ENCODE measurements at places on chromosomes 5 and 9.

DNA sequence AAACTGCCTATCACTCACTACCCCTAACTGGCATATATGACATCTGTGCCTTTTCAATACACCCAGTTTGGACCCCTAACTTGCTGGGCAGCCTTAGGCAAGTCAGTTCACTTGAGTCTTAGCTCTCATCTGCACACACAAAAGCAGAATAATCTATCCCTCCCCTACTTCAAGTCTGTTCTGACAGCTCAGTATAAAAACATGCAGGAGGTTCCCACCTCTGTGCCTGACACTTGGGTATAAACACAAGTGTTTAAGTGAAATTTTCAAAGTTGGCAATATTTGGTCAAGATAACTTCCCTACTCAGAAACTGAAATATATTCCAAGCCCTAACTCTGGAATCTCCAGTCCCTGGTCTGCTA is 12.6 kb downstream of the HNRNPH1 start:
- DNase-seq, result no peak

GRCh38 chr9:137349471-137350033 is 47.5 kb upstream of the NRARP start:
- DNase-seq, result no peak

DNA sequence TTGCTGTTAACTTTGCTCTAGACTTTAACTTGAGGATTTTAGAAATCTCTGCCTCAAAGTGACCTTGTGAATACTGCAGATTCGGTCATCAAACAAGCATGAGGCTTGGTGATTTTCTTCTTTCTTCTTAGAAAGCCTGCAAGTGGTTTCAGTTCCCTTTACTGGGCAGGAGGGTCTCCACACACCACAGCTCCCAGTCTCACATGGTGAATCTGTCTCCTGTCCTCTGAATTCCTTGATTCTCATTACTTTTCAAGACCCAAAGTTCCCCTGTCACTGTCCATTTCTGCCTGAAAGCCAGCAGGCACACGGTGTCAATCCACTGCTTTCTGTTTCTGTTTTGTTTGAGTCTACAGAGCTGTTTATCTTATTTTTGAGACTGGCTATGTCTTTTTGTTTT is 14.1 kb downstream of the HSPB3 start:
- no peak for DNase-seq

- DNase-seq, result no peak
Observed at GRCh38 chr5:32745317-32745716, 34.2 kb downstream of the NPR3 start.

DNA sequence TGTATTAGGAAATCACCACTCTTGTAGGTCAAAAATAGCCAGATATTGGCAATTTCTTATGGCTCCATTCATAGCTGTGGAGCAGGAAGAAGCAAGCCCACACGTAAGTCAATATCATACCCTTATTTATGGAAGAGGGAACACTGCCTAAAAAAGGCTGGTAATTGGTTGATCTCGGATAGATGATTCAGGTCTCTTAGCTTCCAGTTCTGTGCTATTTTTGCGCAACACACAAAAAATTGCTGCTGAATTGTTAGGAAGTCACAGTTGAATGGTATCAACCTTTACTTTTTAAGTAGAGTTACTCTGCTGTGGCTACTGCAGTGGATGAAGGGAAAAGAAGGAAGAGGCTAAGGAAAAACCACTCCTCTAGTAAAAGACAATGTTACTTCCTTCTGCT is 168.8 kb downstream of the ARHGAP26 start:
- DNase-seq, result no peak

DNA sequence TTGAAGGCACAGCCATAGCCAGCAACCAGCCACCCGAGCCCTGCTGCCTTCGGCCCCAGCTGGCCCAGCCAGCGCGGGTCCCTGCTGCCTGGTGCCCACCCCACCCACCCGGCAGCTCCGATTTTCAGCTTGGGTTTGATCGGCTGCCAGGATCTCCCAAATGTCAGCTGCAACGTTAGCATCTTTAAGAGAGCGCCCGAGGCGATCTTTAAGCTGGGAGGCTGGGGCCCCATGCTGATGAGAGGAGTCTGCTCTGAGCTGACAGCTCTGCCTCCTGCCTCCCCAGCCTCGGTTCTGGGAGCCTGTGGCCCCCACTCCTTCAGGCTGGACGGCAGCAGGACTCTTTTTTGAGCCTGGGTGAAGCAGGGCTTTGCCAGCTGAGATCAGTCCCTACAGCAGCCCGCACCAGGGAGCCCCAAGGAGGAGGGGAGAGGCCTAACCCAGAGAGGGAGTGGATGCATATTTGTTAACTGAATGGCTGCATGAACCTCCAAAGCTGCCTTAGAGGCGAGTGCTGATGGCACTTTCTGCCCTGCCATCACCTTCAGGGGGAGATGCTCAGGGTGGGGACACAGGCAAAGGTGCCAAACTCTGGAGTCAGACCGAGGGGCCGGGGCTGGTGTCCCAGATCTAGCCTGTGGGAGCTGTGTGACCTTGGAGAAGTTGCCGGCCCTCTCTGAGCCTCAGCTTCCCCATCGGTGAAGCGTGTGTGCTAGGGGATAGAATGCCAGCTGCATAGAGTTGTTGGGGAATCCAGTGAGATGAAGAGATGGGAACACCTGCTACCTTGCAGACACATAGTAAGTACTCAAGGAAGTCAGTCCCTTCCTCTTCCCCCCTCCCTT is 165.5 kb downstream of the C9orf50 start:
- DNase-seq, result no peak

DNA sequence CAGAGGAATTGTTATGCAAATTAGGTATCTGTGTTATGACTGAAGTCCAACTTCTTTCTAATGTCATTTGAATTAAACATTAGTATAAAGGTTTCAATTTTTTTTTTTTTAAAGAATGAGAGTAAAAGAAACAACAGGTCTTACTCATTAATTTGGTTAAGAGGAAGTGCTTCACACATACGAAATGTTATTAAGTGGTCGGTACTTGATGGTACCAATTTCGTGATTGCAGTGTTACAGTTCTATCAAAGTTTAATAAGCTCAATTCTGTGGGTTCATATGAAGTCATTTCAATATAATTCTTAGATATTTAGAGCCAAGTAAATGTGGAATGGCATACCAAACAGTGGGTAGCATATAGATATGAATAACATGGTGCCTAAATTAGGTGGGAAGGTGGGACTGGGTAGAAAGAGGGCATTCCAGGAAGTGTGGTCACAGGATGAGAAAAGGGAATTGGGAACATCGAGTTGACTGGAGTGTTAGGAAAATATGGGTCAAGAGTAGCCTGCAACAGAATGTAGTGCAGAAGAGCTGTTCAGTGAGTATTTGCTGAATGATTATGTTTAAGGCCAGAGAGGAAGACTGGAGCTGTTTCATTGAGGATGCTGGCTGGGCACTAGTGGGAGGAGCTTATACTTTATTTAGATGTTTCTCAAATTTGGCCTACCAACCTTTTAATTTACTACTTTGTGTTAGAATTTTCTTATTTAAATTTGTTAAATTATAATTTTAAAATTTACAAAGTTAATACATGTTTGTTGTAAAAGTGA is 34.1 kb upstream of the DHFR start:
- no peak for DNase-seq

DNA sequence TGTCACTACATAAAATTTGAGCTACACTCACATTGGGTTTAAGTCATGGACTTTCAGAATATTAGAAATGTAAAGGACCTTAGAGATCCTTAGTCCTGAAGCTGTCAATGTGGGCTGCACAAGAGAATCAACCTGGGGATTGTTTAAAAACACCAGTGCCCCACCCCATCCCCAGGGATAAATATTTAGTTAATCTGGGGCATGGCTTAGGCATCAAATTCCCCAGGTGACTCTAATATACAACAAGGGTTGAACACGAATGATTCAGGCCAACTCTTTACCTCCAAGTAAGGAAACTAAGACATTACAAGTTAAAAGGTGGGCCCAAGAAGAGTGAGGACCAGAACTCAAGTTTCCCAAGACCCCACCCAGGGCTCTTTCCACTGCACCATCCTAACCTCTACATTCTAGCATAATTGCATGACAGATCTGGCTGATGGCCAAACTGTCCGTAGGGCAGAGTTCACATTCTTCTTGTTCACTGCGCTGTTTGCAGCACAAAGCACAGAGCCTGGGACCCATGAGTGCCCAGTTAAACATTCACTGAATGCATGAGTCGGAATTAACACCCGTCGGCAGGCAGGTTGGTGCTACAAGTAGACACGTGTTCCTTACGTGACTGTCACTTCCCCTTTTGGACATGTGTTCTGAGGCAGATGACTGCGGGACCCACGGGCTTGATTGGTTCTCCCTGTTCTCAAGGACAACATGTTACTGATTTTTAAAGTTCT is 25.2 kb downstream of the CYFIP2 start:
- DNase-seq, result peak; percentile 37

GRCh38 chr5:74919487-74919886 is 53.3 kb upstream of the FAM169A start:
- peak; percentile 27 for DNase-seq

- DNase-seq, result peak; percentile 48
Observed at GRCh38 chr5:89064054-89064453, 181.1 kb upstream of the MEF2C start.

GRCh38 chr9:76944011-76944410 is 38.1 kb upstream of the PRUNE2 start:
- no peak for DNase-seq

GRCh38 chr9:85858056-85858750 is 82.7 kb upstream of the NAA35 start:
- DNase-seq, result no peak

DNA sequence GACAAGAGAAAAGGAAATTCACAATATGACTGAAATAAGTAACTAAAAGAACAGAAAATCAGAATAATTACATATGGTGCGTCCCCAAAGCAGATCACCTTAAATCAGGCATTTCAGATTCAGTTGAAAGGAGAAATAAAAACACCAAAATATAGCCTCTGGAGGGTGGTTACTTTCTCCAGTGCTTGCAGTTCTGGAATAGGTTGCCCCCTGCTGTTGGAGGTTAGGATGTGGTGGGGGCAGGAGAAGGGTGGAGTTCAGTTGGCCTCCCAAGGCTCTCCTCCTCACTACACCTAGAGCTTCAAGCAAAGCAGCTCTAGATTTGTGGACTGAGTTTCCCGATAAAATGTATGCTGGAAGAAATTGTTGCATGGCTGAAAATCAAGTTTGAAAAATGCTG is 338.2 kb upstream of the TLE4 start:
- peak; percentile 8 for DNase-seq

Data from activated CD4-positive, alpha-beta T cell treated with anti-CD3 and anti-CD28 coated beads, Interleukin-2, amount 50 U/mL, for 16 hours (primary cell).